ENCODE measurements at places on chromosomes 12 and 14. TPM values are rescaled to one million over a fixed set of nuclear protein-coding genes. Genes with fewer than 3 reads are reported as not detected.
A peak's percentile ranks its signal among the peaks of the same experiment; 100 is the strongest.

OAS2 gene
- 18.6 TPM for total RNA-seq

MLEC gene
- total RNA-seq: 67.4 TPM

- no peaks in the 10 kb centered on the region for H3K27me3 ChIP-seq
- no peaks in the 10 kb centered on the region for H3K36me3 ChIP-seq
- no peaks in the 10 kb centered on the region for H3K4me1 ChIP-seq
- DNase-seq: no peak
- no peak overlapping the region for H3K4me3 ChIP-seq
- H3K27ac ChIP-seq: no peak overlapping the region
Observed at GRCh38 chr12:7265251-7265650, 38.6 kb upstream of the ACSM4 start.

- H3K4me1 ChIP-seq: peaks cover 3% of the 10 kb centered on the region
- DNase-seq: no peak
- no peaks in the 10 kb centered on the region for H3K27me3 ChIP-seq
- no peaks in the 10 kb centered on the region for H3K36me3 ChIP-seq
Observed at GRCh38 chr14:50677527-50678063, 9.5 kb upstream of the SAV1 start.

DNA sequence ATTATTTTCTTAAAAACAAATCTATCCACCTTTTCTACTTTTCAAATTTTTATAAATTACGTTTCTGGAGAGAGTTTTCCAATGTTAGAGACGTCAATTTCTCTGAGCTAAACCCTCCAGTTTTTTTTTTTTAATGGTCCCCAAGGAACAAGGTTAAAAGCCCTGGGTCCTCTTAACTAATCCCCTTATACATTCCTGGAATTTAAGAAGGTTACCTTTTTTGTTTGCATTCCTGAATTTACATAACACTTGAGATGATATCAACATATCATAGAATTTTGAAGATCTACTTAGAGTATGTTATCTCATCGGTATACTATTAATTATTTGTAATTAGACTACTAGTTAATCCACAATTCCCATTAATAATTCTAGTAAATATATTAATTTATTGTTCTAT lies 662.2 kb upstream of the LRFN5 start:
- no peak for DNase-seq
- no peak overlapping the region for H3K4me3 ChIP-seq
- no peaks in the 10 kb centered on the region for H3K4me1 ChIP-seq
- no peaks in the 10 kb centered on the region for H3K36me3 ChIP-seq
- H3K27ac ChIP-seq: no peak overlapping the region
- H3K27me3 ChIP-seq: no peaks in the 10 kb centered on the region

DNA sequence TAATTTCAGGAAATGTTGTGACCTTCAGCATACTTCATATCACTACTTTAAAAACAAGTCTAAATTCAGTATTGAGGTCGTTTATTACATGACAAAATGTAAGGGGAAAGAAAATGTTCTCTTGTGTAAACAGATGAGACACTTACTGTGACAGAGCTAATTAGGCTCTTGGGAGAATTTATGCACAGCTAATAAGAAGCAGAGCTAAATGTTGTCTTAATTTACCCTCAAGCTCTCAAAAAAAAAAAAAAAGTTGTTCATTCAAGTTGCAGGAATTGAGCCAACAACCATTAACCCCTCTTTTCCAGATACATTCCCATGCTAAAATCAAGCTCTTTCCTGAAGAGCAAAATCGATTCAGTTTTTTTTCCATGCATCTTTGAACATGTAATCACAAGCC lies 1419.4 kb downstream of the FSCB start:
- H3K27ac ChIP-seq: no peak overlapping the region
- no peaks in the 10 kb centered on the region for H3K36me3 ChIP-seq
- H3K4me1 ChIP-seq: no peaks in the 10 kb centered on the region
- no peak for DNase-seq
- no peak overlapping the region for H3K4me3 ChIP-seq

KRT7 gene
- total RNA-seq: 8.7 TPM

GRCh38 chr12:74446466-74446865 lies 91.2 kb upstream of the ATXN7L3B start:
- H3K27ac ChIP-seq: no peak overlapping the region
- H3K27me3 ChIP-seq: no peaks in the 10 kb centered on the region
- DNase-seq: no peak
- H3K4me3 ChIP-seq: no peak overlapping the region

GARIN6 gene
- total RNA-seq: not detected

DTD2 gene
- total RNA-seq: 15.5 TPM

DNA sequence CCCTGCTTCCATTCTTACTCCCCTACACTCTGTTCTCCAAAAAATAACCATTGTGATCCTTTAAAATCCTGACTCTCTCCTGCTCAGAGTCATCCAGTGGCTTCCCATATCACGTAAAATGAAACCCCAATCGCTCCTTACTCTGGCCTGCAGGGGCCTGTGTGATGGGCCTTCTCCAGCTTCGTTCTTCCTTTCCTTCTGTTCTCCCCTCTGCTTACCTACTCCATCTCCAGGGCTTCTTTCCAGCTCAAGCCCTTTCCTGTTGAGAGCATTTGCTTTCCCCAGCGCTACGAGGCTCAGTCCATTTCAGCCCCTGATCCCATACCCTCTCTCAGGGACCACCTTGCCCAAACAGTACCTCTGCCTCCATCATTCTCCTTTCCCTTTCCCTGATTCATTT lies 144.4 kb upstream of the ARHGAP5 start:
- H3K27me3 ChIP-seq: no peaks in the 10 kb centered on the region
- H3K27ac ChIP-seq: no peak overlapping the region
- H3K36me3 ChIP-seq: no peaks in the 10 kb centered on the region
- no peak for DNase-seq

- H3K27me3 ChIP-seq: no peaks in the 10 kb centered on the region
- H3K27ac ChIP-seq: no peak overlapping the region
- no peaks in the 10 kb centered on the region for H3K36me3 ChIP-seq
- peak; percentile 38 for DNase-seq
- H3K4me1 ChIP-seq: peaks cover 3% of the 10 kb centered on the region
- no peak overlapping the region for H3K4me3 ChIP-seq
Observed at GRCh38 chr12:80033448-80033847, 65.9 kb upstream of the OTOGL start.

DNA sequence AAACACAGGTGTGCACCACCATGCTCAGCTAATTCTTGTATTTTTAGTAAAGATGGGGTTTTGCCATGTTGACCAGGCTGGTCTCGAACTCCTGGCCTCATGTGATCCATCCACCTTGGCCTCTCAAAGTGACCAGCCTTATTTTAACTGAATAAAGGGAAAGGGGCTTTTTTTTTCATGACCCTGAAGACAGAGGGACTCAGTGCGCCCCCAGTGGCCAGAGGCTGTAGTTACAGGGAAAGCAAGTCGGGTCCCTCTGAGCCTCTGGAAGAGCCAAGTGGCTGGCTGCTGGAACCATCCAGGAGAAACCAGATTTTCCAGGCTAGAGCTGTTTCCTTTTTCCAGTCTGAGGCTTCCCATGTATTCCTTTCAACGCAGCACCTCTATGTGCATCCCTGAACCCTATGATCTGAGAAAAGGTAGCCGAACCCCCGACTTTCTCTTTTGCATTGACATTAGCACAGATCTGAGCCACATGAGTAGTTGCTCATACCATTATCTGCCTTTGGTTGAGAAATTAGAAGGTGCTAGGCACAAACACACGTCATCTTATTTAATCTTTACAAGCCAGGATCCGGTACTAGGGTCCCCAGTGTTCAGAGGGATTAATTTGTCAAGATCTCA lies 342.7 kb downstream of the CACNA1C start:
- peak overlapping the region; percentile 7 for H3K27ac ChIP-seq
- peaks cover 5% of the 10 kb centered on the region for H3K4me1 ChIP-seq
- no peak overlapping the region for H3K4me3 ChIP-seq
- peak; percentile 65 for DNase-seq

DNA sequence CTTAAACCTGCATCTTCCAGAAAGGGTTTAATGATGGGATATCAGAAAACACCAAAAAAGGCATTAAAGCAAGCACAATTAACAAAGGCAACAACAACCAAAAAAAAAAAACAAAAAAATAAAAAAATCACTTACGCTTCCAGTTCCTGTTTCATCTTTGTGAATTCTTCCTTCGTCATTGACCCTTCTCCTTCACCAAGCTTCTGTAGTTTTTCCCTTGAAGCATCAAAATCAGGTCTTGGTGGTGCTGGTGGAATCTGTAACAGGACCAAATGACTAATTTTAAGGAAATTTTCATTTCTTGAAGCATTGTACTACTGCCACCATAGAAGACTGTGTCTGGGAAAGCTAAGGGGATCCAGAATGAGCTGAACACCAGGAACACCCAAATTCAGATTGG lies 24.5 kb downstream of the SNX6 start:
- H3K4me3 ChIP-seq: no peak overlapping the region
- H3K4me1 ChIP-seq: no peaks in the 10 kb centered on the region
- no peak for DNase-seq
- no peaks in the 10 kb centered on the region for H3K27me3 ChIP-seq
- H3K27ac ChIP-seq: no peak overlapping the region

DNA sequence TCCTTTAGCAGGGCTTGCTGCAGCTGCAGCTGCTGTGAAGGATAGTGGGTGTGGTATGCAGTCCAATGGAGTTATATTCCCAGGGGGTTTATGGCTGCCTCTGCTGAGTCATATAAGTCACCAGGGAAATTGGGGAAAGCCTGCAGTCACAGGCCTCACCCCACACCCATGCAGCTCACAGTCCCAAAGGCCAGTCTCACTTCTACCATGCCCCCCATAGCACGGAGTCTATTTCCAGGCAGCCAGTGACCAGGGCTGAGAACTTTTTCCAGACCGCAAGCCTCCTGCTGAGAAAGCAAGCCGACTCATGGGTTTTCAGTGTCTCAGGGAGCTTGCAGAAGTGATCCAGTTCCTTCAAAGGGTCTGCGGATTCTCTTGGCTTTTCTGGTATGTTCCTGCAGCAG lies 322.4 kb upstream of the CLEC14A start:
- H3K27ac ChIP-seq: no peak overlapping the region
- no peak for DNase-seq
- no peaks in the 10 kb centered on the region for H3K27me3 ChIP-seq
- no peaks in the 10 kb centered on the region for H3K36me3 ChIP-seq
- no peak overlapping the region for H3K4me3 ChIP-seq
- no peaks in the 10 kb centered on the region for H3K4me1 ChIP-seq

RDH16 gene
- total RNA-seq: 0.42 TPM

NTS gene
- total RNA-seq: 0.65 TPM

DNA sequence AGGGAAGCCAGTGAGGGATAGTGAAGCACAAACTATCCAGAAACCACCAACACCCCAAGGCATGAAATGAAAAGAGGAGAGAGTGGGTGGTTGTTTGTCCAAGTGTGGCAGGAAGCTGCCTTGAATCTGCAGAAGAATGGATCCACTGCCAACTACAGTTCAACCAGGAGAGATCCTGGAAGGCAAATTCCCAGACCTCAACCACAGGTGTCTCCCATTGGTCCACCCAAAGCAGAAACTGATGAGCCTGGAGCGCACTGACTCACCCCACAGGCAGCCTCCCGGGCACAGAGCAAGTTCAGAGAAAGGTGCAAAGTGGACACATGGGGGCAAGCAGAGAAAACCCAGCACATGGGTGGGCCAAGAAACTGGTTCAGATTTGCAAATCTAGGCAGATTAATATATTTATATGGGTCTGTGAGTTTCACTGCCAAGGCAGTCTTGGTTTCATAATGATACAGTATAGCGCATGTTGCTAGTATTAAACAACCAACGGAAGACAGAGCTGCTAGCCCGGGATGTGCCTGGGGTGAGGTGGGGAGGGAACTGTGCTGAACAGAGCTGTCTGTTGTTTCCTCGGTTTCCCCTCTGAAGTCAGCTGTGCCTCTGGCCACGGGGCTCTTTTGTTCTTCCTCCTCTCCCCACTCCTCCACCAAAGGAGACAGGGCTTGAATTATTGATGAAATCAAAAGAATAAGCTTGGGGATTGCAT lies 416.2 kb upstream of the CCDC196 start:
- no peak overlapping the region for H3K27ac ChIP-seq
- no peaks in the 10 kb centered on the region for H3K27me3 ChIP-seq
- no peaks in the 10 kb centered on the region for H3K36me3 ChIP-seq
- no peaks in the 10 kb centered on the region for H3K4me1 ChIP-seq
- no peak overlapping the region for H3K4me3 ChIP-seq

DNA sequence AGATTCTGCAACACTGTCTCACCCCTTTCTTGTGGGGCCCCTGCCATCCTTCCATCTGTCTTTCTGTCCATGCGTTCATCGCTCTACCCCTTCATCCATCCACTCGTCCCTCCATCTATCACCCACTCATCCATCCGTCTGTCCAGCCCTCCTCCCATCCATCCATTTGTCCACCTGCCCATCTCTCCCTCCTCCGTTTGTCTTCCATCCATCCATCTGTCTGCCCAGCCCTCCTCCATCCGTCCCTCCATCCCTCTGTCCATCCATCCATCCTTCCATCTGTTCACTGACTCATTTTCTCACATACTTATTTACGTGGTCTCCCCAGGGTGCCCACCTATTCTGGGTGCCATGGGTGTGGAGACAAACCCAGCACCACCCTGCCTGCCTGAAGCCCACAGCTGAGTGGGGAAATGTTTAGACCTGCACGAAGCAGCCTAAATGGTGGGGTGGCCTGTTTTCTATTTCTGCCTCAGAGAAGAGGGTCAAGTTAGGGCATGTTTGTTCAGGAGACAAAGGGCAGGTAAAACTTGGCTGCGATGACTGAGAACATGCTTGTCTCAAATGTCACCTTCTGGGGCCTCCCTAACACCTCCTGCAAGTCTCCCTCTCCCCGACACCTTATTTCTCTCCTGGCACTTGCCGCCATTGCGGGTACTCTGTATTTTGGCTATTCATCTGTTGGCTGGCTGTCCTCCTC lies 2.8 kb upstream of the SLC25A47 start:
- no peaks in the 10 kb centered on the region for H3K4me1 ChIP-seq
- no peaks in the 10 kb centered on the region for H3K27me3 ChIP-seq
- no peaks in the 10 kb centered on the region for H3K36me3 ChIP-seq
- DNase-seq: no peak
- H3K27ac ChIP-seq: no peak overlapping the region

HOXC10 gene
- total RNA-seq: 1.6 TPM

FOXG1 gene
- not detected for total RNA-seq

DNA sequence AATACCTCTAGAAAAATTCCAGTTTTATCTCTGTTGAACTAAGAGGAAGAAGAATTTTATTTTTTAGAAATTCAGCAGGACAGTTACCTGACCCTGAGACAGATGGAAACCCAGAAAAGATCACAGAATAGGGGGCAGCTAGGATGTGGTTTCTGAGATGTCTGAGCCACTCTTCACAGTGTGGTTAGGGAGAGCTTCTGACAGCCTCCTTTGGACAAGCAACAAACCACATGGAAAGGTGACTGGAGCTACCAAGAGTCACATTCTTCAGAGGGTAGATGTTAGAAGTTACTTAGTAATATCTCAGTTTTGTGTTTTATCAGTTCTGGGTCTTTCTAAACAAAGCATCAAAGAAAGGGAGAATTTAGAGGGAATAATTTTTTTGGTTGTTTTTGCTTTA lies 117.3 kb upstream of the NAP1L1 start:
- no peaks in the 10 kb centered on the region for H3K36me3 ChIP-seq
- no peak for DNase-seq
- no peaks in the 10 kb centered on the region for H3K27me3 ChIP-seq
- H3K4me1 ChIP-seq: no peaks in the 10 kb centered on the region
- H3K27ac ChIP-seq: no peak overlapping the region

Measured in aorta (tissue), 5 donors.